ENCODE measurements at places on chromosomes 7 and 10.

DNA sequence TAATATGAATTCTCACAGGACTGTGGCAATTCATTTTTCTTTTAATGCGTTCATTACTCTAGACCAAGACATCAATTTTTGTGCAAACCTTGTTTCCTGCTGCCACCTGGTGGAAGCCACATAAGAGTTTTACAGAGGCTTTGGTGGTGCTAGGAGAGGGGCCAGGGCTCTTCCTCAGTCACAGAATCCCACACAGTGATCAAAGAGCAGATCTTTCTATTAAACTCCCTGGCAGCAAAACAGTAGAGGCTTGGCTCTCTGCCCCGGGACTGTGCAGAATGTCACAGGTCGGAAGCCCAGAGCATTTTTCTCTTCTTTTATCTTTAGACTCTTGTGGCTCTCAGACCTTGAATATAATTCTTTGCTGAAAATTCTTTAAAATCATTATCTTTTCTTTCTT, 506.4 kb upstream of the C7orf33 start:
- no peak for DNase-seq

GRCh38 chr7:42247301-42247700, 10.3 kb upstream of the GLI3 start:
- DNase-seq = no peak

DNA sequence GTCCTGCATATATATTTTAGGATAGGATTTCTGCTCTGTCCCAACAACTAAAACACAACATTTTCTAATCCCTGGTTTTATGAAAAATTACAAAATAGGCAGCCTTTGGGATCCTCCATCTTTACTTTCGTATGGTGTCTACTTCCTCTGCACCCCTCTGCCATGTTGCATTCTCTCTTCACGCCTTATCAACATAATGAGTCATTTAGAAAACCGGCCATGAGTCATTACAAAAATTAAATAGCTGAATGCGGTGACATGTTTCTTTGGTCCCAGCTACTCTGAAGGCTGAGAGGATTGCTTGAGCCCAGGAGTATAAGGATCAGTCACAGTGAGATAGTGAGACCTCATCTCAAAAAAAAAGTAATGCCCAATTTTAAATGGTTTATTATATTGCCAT, 148.1 kb upstream of the CELF2 start:
- no peak for DNase-seq

- DNase-seq = no peak
Measured at GRCh38 chr10:87836098-87836497, 18.1 kb upstream of the ATAD1 start.

DNA sequence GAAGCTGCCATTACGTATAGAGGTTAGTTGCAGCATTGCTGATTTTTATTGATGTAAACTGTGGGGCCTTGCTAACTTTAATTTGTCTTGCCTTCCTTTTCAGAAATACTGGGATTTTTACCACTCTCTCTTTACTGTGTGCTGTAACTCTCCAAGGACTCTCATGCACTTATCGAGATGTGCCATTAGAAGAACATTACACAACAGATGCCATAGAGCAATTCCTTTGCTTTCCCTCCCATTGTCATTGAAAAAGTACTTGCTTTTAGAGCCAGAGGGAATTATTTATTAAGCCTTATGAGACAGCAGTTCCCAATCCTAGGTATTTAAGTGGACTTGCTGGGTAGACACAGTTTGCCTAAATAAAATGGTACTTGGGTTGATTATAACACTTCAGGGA, 51.7 kb downstream of the ASB4 start:
- no peak for DNase-seq

- DNase-seq = no peak
Measured at GRCh38 chr10:16439295-16439694, 2.5 kb downstream of the PTER start.

- DNase-seq = no peak
Measured at GRCh38 chr10:4345877-4346646, 479.9 kb upstream of the AKR1E2 start.

DNA sequence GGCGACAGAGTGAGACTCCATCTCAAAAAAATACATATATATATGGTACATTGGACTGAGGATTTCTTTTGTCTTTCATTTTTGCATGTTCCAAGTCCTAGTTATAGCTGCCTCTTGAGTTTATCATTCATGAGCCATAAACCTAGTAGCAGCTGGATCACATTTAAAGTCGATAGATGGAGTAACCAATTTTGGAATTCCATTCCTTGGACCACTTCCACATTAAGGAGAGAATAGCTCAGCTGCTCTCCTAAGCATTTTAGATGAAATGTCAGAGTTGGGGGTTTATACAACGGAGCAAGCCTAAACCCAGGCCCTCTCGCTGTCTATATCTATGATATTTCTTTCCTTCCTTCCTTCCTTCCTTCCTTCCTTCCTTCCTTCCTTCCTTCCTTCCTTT, 141.2 kb downstream of the LYZL1 start:
- DNase-seq = no peak

GRCh38 chr7:2730846-2731770, 43.1 kb downstream of the AMZ1 start:
- DNase-seq = no peak

GRCh38 chr7:45574669-45575500, 717 bp downstream of the ADCY1 start:
- no peak for DNase-seq

- no peak for DNase-seq
Measured at GRCh38 chr7:69598487-69599285, 411 bp downstream of the AUTS2 start.

DNA sequence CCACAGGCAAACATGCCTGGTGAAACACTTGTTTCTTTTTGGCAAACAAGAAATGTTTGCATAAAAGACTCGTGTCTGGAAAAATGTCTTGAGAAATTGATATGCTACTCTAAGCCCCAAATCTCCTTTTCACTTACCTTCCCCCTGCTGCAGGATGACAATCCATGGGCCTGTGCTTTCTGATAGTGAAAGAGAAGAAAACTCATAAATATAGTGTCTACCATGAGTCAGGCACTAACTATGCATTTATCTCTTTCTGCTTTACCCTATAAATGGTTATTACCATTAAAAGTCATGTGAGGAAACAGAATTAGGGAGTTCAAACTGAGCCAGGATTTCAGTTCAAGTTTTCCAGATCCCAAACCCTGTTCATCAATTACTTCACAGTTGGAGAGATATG, 6.6 kb upstream of the TARP start:
- no peak for DNase-seq

DNA sequence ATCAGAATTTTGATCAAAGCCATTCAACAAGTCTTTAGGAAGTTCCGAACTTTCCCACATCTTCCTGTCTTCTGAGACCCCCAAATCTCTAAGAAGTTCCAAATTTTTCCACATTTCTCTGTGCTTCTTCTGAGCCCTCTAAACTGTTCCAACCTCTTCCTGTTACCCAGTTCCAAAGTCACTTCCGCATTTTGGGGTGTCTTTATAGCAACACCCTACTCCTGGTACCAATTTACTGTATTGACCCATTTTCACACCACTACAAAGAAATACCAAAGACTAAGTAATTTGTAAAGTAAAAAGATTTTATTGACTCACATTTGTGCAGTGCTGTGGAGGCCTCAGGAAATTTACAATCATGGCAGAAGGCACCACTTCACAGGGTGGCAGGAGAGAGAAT, 385.8 kb upstream of the GHITM start:
- no peak for DNase-seq

DNA sequence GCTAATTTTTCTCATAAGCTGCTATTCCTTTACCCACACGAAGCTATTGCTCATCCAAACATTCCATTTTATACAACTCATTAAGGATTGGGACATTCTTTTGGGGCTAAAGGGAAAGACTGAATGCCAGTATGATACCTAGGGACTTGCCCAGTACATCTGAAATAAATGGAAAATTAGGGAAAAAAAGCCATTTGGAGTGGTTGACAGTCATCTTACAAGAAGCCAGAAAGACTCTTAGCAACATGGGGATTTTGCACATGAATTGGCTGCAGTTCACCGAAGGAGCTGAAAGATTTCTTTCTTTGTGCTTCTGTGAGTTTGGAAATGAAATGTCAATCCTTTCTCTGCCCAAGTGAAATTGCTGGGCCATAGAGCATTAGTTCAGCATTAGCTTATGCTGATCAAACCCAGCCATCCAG, 43.3 kb upstream of the MTURN start:
- no peak for DNase-seq

DNA sequence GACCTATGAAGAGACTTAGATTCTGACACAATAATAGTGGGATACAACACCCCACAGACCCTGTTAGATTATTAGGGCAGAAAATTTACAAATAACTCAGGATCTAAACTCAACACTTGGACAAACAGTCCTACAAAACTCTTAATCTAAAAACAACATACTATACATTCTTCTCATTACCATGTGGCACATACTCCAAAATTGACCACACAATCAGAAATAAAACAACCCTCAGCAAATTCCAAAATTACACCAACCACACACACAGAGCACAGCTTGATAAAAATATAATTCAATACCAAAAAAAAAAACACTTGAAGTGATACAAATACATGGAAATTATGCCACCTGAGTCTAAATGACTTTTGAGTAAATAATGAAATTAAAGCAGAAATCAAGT, 7.8 kb downstream of the ZNF680 start:
- no peak for DNase-seq

DNA sequence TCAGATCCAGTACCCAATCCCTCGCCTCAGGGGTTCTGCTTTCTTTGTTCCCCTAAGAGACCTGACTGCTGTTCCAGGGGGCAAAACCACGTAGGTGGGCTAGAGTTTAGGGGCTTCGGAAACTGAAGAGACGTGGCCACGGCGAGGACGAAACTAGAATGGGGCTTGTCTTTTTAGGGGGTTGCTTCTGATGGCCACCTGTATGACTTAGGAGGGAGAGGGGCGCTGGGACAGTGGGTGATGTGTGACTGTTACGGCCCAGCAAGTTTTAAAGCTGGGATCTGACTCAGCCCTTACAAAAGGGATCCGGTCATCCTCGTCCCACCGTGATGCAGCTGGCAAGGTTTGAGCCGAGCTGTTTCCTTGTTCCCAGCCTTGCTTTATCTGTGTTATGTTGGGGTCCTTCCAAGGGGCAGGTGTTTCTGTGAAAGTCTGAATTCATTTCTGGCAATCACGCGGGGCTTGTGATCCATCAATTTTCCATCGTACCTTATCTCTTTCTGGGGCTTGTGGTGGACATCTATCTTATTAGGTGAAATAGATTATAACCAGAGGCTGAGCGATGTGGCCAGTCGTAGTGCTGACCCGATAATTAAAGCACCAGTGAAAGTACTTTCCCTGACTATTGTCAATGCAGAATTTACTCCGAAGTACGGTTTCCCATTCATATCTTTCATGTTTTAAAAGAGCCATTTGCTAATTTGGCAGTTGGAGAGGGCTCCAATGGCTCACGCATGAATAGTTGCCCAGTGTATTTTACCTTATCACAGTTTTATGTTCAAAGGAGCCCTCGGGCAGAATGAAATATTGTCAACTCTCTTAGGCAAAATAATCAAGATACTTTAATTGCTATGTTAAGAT, 830 bp downstream of the MET start:
- no peak for DNase-seq

GRCh38 chr7:15168489-15168888, 265.9 kb upstream of the DGKB start:
- DNase-seq = no peak

DNA sequence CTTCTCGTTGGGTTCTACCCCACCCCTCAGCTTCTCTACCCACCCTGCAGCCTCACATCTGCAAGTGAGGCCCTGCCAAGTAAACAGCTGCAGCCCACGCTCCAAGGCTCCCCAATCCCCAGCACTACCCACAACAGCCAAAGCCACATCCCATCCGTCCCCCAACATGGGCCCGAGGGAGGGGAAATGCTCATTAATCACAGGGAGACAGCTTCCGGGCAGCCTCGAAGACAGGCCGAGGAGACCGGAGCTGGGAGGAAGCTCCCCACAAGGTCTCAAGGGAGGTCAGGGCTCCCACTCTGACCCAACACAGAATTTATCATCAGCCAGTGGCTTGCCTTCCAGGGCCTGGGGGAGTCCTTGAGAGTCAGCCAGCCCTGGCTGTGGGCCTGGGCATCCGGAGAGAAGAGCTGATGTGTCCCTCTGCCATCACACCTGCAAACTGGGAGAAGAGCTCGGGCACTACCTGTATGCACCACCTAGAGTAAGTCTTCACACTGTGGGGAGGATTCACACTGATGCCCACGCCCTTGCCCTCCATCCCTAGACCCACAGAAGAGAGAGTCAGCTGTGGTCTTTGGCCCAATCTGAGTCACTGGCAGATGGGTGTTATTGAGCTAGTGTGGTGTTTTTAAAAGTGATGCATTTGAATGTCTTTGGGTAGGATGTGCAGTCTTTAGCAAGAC, 115.5 kb upstream of the ZMIZ1 start:
- no peak for DNase-seq

- DNase-seq = no peak
Measured at GRCh38 chr7:48414011-48414732, 242.9 kb downstream of the ABCA13 start.

DNA sequence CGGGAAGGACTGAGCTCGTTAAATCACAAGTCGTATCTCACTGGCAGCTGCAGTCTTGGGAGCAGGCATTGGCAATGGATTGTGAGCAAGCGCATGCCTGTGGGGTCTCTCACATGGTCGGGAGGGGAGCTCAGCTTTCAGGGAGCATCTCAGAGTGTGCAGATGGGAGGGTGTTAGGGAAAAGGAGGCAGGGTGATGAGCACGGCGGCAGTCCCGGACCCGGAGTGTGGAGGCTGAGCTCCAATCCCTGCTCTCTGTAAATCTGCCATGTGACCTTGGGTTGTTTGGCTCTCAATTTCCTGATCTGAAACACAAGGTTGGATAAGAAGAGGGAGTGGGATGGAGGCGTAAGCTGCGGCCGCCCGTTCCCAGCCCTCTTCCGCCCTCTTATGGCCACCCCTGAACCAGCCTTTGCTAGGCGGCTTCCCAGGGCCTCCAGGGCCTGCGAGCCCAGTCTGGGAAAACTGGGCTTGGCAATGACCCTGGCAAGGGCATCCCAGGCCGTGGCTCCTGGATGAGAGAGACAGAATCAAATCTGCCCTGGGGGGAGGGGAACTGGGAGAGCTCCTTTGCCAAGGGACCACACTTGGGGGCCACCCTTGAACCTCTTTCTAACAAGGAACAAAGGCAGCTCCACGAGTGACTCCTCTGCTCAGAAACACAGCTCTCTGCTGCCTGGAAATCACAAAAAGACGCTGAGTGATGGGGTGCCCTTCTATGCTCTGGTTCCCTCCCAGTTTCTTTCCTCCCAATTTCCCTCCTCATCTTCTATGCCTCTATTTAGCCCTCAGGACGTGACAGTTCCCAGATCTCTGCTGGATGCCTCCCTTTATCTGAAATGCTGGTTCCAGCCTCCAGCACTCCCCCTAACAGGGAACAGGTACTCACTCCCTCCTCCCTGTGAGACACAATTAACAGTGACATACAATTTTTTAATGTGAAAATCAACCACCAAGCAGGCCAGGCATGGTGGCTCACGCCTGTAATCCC, 41.7 kb upstream of the LOXL4 start:
- no peak for DNase-seq

- no peak for DNase-seq
Measured at GRCh38 chr10:67790534-67791408, 47.2 kb downstream of the DNAJC12 start.
